ENCODE measurements at places on chromosomes 1 and 21.
A peak's percentile ranks its signal among the peaks of the same experiment; 100 is the strongest.

- DNase-seq: no peak
These were observed 80.7 kb upstream of the CD34 start for GRCh38 chr1:207991583-207992026.

DNA sequence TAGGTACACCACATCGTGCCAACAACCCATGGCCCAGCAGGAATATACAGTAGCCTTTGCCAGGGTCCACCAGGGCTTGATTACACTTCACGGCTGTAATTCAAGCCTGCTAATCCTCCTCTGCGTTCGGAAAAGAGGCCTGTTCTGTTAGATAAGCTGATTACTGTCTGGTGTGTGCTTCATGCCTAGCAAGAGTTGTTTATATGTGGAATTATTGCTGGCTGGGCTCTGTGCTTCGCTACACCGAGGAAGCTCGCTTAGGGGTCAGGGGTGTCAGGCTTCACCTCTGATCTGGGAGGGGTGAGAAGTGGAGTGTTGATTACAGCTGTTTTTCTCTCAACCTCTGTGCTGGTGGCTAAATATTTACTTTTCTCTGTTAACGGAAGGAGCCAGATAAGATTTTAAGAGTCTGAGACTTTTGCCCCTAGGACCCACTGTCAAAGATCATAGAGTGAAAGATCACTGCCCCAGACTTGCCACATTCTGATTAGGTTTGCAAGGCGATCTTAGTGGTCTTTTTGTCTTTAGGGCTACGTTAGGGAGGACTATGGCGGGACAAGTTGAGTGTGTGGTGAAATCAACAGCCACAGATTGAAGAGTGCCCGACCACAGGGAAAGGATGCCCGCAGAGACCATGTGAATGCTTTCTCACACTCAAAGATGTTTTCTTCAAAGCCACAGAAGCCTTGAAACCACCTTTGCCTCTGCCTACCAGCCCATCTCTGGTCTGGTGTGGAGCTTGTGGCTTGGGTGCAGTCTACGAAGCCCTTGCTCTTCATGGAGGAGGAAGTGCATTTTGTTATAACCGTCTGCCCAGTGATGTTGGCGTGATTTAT lies 216.1 kb downstream of the PBX1 start:
- no peak for DNase-seq

- no peak for DNase-seq
These were observed 82.4 kb upstream of the FGGY start for GRCh38 chr1:59214248-59215208.

- no peak for DNase-seq
These were observed 58.5 kb upstream of the ACTL8 start for GRCh38 chr1:17696417-17697301.

GRCh38 chr1:222547944-222548671 lies at the start of gene HHIPL2:
TSS of gene HHIPL2 (minus strand) at chr1:222548104. CDS start at chr1:222548044, 60 bp downstream.
- no peak for DNase-seq

DNA sequence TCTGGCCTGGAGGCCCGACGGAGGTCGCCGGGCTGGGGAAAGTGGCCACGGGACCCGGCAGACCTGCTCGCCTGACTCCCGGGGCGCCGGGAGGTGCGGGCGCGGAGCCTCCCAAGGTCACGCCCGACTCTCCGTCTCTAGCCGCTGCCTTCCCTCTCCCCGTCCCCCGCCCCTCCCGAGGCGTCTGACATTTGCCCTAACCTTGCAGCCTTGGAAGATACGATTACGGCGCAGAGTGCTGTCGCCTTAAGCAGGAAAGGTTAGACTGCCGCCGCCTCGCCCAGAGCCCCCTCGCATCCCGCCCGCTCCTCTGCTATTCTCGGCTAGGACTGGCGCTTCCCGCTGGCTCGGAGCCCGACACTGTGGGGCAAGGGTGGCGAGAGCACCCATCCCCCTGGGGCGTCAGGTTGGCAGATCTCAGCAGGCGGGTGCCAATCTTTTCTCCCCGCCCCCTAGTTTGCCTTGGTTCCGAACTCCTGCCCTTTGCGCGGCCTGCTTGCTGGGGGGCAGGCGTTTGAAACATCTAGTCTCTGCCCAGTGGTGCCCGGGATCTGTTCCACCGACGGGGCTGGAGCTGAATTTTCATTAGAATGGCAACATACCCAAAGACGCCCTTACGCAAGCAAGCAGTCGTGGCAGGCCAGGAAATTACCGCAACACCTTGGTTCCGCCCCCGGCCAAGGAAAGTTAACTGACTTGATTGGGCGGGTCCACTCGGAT lies 835 bp downstream of the PGM1 start:
- peak; percentile 63 for DNase-seq

DNA sequence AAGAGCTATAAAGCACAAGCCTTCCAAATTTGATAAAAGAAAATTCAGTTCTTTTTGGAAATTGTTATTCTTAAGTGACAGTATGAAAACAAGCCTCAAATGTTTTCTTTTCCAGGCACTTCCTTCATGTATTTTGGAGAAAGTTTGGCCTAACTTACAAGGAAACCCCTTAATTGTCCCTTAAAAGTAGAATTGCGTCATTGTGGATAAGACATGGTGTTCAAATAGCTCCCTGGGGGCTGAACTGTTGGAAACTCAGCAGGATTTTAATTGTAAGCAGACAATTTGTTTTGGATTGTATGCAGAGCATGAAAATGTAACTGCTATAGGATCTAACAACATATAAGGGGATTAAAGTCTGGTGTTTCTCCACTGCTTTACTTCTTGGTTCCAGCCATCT lies 35.4 kb upstream of the FGGY start:
- DNase-seq: no peak

GRCh38 chr1:92075311-92075710 lies at the start of gene SETSIP:
TSS of gene SETSIP (minus strand) at chr1:92075411. CDS start at chr1:92075411, 0 bp downstream.
- no peak for DNase-seq

- peak; percentile 17 for DNase-seq
These were observed 142.0 kb upstream of the ATP1B1 start for GRCh38 chr1:168964478-168964877.

DNA sequence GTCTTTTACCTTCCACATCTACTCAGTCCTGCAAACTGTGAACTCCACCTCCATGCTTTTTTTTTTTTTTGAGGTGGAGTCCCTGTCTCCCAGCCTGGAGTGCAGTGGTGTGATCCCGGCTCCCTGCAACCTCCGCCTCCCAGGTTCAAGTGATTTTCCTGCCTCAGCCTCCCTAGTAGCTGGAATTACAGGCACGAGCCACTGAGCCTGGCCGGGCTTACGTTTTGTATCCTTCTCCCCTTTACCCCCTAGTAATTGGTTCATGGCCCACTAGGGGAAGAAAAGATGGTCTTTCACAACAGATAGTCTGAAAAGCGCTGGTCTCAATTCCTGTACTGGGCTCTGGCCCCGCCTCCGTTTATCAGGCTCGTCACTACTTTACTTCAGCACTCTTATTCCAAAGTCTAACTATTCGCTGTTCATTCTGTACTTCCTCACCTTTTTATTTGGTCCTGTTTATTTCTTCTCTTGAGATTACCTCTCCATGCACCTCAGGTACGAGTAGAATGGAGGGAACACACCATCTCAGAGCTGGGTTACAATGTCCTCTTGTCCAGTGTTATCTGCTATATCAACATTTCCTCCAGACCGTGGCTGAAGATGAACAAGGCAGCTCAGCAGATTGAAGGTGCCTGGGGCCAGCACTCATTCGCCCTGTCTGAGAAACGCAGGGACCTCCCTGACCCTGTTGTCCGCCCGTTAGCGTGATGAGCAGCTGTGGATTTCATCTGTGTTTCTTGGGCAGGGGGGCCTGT lies 16.2 kb downstream of the CNST start:
- no peak for DNase-seq

GRCh38 chr1:93694819-93695218 lies 13.2 kb upstream of the BCAR3 start:
- no peak for DNase-seq

- no peak for DNase-seq
These were observed 16.8 kb downstream of the IFFO2 start for GRCh38 chr1:18939398-18940302.

DNA sequence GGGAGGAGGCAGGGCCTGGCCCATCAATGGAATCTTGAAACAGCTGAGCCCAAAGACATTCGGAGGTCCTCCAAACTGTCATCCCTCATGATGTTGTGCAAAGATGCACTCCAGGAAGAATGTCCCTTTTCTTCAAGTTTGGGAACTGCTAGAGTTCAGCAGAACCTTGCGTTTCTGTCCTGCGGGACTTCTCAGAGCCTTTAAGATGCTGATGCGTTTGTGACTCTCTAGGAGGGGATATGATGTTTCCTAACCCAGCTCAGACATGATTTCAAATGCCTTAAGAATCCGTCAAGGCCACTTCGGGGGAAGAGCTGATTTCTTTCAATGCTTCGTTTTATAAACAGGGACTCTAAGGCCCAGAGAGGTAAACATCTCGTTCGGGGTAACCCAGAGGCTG lies 35.5 kb downstream of the SPSB1 start:
- DNase-seq: no peak

DNA sequence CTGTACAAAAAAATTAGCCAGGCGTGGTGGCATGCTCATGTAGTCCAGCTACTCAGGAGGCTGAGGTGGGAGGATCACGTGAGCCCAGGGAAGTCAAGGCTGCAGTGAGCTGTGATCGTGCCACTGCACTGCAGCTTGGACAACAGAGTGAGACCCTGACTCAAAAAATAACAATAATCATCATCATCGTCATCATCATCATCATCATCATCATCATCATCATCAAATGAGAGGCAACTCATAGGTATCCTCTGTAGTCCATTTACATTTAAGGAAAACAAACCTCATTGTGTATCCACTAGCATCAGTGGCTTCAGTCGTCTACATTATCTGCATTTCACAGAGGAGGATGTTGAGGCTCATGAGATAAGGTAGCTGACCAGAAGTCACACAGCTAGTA lies 68.8 kb upstream of the SELENON start:
- DNase-seq: no peak

- DNase-seq: no peak
These were observed 96.4 kb upstream of the RAB3GAP2 start for GRCh38 chr1:220368352-220369265.

GRCh38 chr1:65423884-65424572 lies 3.6 kb downstream of the LEPR start:
- DNase-seq: no peak

- no peak for DNase-seq
These were observed 107.5 kb upstream of the SIM2 start for GRCh38 chr21:36591326-36591970.

DNA sequence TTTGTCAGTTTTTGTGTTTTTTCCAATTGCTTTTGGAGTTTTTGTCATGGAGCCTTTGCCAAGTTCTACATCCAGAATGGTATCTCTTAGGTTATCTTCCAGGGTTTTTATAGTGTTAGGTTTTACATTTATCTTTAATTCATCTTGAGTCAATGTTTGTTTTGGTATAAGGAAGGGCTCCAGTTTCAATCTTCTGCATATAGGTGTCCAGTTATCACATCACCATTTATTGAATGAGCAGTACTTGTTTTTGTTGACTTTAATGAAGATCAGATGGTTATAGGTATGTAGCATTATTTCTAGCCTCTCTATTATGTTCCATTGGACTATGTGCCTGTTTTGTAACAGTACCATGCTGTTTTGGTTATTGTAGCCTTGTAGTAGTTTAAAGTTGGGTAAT lies 1233.1 kb downstream of the PLA2G4A start:
- DNase-seq: no peak

DNA sequence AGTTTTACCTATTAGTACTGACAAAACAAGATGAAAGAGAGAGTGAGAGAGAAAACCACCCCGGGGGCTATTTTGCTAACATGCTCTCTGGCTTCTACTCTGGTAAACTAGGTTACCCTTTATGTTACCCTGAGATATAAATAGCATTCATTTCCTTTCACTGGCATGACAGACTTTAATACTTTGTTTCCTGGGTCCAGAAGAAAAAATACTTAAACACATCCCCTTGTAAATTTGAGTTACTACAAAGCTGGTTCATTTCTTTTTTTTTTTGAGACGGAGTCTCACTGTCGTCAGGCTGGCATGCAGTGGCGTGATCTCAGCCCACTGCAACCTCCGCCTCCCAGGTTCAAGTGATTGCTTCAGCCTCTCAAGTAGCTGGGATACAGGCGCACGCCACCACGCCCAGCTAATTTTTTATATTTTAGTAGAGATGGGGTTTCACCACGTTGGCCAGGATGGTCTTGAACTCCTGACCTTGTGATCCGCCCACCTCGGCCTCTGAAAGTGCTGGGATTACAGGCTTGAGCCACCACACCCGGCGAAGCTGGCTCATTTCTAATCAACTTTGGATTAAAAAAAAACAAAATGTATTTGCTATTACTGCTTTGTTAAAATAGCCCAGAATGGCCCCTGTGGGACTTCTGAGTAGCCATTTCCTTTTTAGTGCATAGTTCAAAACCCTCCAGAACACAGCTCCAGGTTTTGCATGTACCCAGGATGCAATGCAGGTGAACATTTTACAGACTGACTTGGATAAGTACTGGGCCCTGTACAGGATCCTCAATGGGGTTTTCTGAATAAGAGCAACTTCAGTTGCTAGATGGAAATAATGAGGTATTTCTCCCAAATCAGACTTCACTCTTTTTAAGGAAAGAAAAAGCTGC lies 20.6 kb downstream of the INPP5B start:
- peak; percentile 39 for DNase-seq

GRCh38 chr21:21481239-21481638 lies 483.0 kb downstream of the NCAM2 start:
- no peak for DNase-seq

- DNase-seq: no peak
These were observed 75.6 kb downstream of the CAPZB start for GRCh38 chr1:19409477-19410341.

DNA sequence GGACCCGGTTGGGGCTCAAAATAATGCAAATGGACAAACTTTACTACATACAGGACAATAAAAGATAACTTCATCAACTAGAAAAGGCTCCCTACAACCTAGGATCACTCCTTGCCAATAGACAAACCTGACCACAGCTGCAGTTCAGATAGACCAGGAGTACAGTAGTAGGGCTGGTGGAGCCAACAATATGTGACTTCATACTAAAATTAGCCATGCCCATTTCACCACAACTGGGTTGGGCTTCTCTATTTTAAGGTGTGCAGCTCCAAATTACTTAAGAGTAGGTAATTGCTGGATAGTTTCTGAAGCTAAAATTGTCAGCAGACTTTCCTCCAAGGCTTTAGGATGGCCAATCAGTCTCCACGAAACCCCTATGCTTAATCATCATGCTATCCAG lies 3.9 kb downstream of the DENND1B start:
- DNase-seq: no peak

DNA sequence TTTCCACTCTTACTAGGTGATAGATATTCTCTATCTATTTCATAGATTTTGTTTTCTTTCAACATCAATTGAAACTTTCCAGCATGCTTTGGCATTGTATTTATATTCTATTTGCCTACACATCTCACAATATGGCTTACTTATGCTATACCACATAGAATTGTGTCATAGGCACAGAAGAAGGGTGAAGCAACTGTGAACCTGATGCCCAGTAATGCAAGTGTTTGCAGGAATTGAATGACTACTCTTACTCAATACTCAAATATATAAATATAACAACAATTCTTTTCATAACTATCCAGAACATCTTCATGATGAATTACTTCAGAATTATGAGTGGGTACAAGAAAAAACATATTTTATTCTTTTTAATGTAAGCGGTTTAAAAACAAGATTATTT lies 165.9 kb downstream of the PTBP2 start:
- DNase-seq: no peak

Measured in GM10248 (cell line).